ENCODE measurements at places on chromosomes 1 and 21. TPM values are rescaled to one million over a fixed set of nuclear protein-coding genes. Genes with fewer than 3 reads are reported as not detected.

The HPDL gene
- total RNA-seq = 0.60 TPM

DNA sequence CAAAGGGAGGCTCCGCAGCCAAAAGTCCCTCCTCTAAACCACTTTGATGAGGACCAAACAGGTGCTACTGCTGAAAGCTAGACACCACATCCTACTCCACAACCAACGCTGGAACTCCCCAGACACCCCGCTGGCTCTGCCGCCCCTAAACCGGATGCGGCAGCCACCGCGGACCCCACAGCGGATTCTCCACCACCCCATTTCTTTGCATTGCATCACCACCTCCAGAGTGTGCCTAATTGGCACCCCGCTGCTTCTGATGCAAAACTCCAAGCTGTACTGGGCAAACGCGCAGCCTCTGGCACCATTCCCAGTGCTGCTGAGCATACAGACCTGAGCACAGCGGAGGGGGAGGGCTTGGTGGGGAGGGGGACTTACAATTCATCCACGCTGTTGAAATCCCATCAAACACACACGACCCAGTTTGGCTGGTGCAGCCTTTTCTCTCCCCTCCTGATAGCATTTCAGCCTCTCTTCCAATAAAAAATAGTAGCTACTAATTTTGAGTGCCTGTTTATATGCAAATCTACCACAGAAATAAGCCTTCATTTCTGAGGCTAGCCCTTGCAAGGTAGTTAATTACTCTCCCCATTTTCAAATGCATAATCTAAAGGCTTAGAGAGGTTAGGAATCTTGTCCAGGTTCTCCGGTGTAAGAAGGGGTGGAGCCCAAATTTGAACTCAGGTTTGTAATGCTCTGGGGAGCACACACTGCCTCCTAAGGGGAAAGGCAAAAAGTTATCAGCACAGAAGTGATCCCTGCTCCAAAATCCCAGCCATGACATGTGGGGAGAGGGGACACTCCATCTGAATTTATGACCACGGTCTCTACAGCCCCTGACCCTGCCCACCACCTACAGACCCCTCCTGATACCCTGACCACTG is 12.2 kb upstream of the RGS16 start:
- no peak for DNase-seq

- DNase-seq = peak; percentile 44
Observed at GRCh38 chr1:27603309-27603680, 649 bp downstream of the AHDC1 start.

DNA sequence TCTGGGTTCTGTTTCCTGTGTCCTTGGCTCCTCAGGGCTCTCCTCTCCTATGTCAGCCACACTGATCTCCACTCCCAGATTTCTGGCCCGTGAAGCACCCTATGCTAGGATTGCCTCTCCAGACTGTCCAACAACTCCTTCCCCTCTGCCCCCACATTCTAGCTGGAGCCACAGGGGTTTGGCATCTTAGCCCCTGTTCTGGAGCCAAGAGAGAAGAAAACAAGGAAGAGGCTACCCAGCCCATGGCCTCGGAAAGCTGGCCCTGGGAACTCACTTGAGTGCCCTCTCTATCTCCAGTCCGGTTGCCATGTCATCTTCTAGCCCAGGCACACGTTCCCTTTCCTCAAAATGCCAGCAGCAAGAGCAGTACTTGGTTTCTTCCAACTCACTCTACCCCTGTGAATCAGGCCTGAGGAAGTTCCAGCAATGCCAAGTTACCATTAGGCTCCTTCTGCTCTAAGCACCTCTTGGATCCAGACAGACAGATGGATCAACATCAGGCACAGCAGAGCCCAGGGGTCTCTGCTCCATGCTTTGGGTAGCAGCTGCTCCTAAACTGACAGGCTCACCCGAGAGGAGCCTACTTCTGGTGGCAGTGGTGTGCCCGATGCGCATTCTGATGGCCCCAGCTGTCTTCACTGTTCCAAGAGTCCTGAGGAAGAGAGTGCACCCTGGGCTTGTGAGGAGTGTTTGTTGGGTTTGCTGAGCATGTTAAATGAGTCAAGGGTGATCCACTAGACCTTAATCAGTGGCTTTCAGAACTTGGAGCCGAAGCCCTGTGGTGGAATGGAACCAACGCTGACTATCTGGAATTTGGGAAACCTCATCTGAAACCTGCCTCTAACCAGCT is 11.6 kb upstream of the GPR61 start:
- no peak for DNase-seq

GRCh38 chr1:1199961-1200875 is 6.2 kb downstream of the TNFRSF18 start:
- no peak for DNase-seq

The KRTAP19-1 gene
- total RNA-seq = not detected

DNA sequence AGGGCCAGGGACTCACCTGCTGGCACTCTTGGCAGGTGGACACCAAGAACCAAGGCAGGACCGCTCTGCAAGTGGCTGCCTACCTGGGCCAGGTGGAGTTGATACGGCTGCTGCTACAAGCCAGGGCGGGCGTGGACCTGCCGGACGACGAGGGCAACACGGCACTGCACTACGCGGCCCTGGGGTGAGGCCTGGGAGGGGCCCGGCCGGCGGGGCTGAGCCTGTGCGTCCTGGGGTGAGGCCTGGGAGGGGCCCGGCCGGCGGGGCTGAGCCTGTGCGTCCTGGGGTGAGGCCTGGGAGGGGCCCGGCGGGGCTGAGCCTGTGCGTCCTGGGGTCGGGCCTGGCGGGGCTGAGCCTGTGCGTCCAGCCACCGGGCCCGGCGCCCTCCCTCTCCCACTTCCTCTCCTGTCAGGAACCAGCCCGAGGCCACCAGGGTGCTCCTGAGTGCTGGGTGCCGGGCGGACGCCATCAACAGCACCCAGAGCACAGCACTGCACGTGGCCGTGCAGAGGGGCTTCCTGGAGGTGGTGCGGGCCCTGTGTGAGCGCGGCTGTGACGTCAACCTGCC is 4.6 kb upstream of the MMP23B start:
- DNase-seq = no peak

DNA sequence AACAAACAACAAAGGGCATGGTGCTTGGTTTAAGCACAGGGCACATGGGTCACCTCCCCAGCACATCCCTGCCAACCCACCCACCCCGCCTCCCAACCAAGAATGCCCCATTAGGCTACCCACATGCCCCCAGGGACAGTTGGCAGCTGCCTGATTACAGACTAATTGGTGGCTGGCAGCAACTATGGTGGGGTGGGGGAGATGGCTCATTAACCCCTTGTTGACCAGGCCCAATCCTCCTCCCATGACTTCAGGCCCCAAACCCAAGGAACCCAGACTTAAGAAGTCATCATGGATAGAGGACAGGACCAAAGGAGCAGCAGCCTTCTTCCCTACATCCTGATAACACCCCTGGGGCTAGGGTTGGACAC is 1.3 kb downstream of the RIMS3 start:
- DNase-seq = no peak

The AGMAT gene
- total RNA-seq = 0.44 TPM

DNA sequence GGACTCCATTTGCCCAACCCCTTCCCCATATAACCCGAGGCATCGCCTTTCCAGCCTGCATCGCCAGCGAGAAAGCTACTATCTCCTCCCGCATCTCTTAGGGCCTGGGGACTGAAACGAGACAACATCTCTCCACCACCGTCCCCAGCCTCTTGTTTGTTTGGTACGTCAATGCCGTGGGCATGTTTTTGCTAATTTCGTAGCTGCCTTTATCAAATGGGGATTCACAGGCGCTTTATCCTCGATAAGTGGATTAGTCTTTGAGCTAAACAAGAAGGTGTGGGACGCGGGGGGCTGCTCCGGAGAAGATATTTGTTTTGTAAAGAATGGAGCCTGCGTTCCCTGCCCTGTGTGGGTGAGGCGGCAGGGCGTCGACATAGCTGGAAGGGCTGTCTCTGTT is 91.6 kb downstream of the PAX7 start:
- no peak for DNase-seq

DNA sequence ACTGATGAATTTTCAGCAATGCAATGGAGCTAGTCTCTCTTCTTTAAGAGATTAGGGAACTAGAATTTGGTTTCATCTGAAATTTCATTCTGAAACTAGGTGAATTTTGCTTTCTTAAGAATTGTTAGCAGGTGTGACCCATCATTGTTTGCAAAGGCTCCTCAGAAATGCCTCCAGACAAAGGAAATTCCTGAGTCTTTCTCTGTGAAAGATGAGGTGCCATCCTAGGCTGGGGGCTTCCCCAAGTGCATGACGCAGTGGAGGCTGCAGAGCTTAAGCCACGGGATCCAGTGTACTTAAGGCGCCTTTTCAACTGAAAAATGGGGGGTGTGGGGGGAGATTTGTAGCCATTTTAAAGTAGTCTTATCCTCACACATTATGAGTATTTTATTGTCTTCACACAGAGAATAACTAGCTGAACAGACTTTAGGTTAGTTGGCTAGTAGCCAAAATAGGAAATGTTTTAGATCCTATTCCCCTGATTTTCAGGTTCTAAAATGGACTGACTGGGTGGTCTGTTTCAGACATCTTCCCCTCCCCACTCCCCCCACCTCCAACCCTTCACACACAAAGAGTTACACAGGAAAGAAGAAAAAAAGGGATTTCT is 202.0 kb downstream of the NFIA start:
- peak; percentile 26 for DNase-seq

The FLG gene
- total RNA-seq = not detected

The AGL gene
- total RNA-seq = 6.3 TPM

- no peak for DNase-seq
Observed at GRCh38 chr1:206600527-206600926, 11.7 kb downstream of the EIF2D start.

The RIPPLY3 gene
- not detected for total RNA-seq

The RCSD1 gene
- total RNA-seq = 99.8 TPM

Data from lung microvascular endothelial cell (primary cell).